CMK (cell line): ENCODE measurements at places on chromosomes 12 and 14.
A peak's percentile ranks its signal among the peaks of the same experiment; 100 is the strongest.

- no peak for DNase-seq
Measured at GRCh38 chr12:119113496-119113986, 65.2 kb upstream of the HSPB8 start.

- DNase-seq, result no peak
Measured at GRCh38 chr12:125406131-125406530, 340.9 kb downstream of the AACS start.

DNA sequence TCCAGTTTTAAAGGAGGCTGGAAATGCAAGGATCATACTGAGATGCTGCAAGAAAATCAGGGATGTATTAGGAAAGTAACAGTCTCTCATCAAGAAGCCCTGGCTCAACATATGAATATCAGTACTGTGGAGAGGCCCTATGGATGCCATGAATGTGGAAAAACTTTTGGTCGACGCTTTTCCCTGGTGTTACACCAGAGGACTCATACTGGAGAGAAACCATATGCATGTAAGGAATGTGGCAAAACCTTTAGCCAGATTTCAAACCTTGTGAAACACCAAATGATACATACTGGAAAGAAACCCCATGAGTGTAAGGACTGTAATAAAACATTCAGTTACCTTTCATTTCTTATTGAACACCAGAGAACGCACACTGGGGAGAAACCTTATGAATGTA, 24.5 kb downstream of the ZNF891 start:
- no peak for DNase-seq

GRCh38 chr14:93947282-93947681, 20.1 kb downstream of the FAM181A start:
- DNase-seq, result no peak

GRCh38 chr12:3727877-3728632, 24.9 kb downstream of the CRACR2A start:
- no peak for DNase-seq

DNA sequence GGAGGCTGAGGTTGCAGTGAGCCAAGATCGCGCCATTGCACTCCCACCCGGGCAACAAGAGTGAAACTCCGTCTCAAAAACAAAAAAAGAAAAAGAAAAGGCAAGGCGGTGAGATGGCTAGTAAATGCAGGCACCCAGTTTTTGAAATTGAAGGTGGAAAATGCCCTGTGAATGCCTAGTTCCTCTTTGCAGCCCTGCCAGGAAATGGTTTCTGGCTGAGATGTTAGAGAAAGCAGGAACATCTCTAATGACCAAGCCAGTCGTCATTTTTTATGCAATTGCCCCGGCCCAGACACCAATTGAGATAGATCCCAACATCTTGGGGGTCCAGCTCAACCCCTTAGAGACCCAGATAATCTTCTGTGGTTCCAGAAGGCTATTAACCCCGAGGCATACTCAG, 17.0 kb downstream of the SLC8A3 start:
- DNase-seq, result no peak

- no peak for DNase-seq
Measured at GRCh38 chr12:6201213-6201608, 1.0 kb downstream of the CD9 start.

- no peak for DNase-seq
Measured at GRCh38 chr14:64550621-64551333, 1.0 kb downstream of the PPP1R36 start.

DNA sequence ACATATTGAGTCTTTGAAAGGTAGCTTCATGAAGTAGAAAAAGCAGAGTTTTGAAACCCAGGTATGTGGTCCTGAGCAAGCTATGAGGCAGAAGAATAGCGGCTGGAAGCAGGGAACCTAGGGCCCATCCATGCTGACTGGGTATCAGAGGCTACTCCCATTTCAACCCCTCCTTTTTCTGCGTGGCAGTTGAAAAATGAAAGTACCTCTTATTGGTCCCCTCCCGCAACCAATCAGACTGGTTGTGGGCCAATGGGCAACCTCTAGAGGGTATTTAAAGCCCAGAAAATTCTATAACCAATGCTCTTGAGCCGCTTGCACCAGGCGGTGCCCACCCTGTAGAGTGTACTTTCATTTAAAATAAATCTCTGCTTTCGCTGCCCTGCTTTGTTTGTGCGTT, 1.6 kb upstream of the SNRPF start:
- DNase-seq, result no peak

GRCh38 chr12:130266751-130267150, 70.9 kb upstream of the PIWIL1 start:
- no peak for DNase-seq

DNA sequence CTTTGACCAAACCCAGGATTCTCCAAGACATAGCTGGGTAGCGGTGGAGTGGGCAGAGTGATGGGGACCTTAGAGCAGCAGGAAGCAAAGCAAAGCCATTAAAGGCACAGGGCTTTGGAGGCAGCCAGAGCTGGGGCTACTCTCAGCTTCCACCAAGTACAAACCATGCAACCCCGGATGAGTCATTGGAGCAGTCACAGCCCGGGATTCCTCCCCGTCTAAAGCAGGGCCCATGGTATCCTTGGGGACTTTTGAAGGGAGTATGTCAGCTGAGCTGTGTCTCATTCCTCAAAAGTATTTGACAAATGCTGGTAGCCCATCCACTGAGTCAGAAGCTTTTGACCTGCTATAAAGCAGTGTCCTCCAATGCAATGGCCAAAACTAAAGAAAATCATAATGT, 9.7 kb upstream of the IFI27 start:
- no peak for DNase-seq

DNA sequence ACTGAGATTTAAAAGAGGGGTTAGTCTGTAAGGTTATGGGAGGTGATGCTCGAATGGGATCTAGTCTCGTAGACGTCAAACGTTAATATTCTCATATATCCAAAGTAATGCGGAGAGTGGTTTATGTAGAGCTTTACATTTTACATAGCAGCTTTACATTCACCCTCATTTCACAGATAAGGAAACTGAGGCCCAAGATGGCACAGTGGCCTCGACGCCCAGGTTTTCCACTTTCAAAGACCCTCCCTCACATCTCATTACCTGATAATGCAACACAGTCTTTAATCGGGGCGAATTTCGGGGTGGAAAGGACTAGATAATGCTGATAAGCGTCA, 450 bp upstream of the TDG start:
- no peak for DNase-seq

DNA sequence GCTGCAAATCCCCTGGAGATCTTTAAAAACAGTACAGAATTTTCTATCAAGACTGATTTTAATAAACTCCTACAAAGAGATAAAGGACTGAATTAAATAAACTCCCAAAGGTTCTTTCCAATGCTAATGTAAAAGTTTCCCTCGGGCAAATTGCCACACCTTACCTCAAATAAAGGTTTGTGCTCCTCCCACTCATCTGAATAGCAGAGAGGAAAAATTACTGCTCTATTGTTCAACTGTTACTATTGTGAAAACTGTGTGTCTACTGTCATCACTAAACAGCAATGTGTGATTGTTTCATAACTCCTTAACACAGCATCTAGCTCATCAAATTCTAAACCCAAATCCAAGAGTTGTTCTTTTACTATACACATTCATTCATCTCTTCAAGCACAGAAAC, 3.2 kb downstream of the SPTLC2 start:
- no peak for DNase-seq

- no peak for DNase-seq
Measured at GRCh38 chr12:117067016-117067415, 32.2 kb downstream of the TESC start.

- no peak for DNase-seq
Measured at GRCh38 chr12:74317078-74317601, 220.5 kb upstream of the ATXN7L3B start.

- no peak for DNase-seq
Measured at GRCh38 chr12:109494348-109494881, 17.0 kb downstream of the UBE3B start.

- no peak for DNase-seq
Measured at GRCh38 chr12:109833307-109834189, at the start of gene TRPV4. TSS of gene TRPV4 (minus strand) at chr12:109833398. CDS start at chr12:109814796, 18,602 bp downstream.

DNA sequence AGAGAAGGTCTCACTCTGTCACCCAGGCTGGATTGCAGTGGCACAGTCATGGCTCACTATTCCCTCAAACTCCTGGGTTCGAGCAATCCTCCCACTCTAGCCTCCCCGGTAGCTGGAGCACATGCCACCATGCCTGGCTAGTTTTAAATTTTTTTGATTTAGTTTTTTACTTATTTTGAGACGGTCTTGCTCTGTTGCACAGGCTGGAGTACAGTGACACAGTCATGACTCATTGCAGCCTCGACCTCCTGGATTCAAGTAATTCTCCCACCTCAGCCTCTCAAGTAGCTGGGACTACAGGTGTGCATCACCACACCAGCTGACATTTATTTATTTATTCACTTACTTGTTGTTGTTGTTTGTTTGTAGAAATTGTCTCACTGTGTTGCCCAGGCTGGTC, 22.2 kb upstream of the DIP2B start:
- DNase-seq, result no peak

GRCh38 chr12:106282457-106283097, 20.0 kb upstream of the TCP11L2 start:
- no peak for DNase-seq

DNA sequence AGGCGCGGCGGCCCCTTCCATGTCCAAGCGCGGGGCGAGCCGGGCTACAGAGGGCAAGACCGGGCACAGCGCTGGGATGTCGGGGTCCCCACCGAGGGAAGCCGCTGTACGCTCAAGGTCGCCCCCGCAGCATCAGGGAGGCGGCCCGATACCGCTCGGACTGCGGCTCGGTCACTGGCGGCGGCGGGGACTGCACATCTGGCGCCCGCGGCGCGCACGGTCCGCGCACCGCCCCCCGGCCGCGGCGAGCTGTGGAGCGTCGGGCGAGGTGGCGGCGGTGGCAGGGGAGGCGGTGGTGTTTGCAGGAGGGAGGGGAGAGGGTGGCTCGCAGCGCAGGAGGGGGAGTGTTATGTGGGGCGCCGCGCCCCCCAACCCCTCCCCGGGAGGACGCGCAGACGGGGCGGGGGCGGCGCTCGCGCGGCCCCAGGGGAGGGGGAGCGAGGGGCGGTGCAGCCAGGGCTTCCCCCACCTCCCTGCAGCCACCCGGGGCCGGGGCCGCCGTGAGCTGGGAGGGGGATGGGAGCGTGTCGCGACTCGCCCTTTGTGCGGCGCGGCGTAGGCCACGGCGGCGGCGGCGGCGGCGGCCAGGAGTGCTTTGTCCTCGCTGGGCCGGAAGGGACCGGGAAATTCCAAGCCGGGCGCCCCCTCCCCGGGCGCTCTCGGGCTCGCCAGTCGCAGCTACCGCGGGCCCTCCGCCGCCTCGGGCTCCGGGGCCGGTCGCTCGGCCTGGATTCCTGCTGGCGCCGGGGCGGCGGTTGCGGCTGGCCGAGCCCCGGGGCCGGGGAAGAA, at the start of gene NUAK1:
Gene NUAK1 (minus strand): TSS at position 322 of the 789 bp plus-strand sequence. CDS start 301 bp downstream, at position 21.
- no peak for DNase-seq

GRCh38 chr12:91133871-91134270, 22.6 kb upstream of the LUM start:
- DNase-seq, result no peak

GRCh38 chr14:52829527-52830185, 38.2 kb upstream of the GNPNAT1 start:
- DNase-seq, result no peak

GRCh38 chr12:98405805-98406366, 109.5 kb upstream of the TMPO start:
- no peak for DNase-seq

GRCh38 chr12:1013618-1014489, 22.8 kb downstream of the ERC1 start:
- DNase-seq, result no peak

DNA sequence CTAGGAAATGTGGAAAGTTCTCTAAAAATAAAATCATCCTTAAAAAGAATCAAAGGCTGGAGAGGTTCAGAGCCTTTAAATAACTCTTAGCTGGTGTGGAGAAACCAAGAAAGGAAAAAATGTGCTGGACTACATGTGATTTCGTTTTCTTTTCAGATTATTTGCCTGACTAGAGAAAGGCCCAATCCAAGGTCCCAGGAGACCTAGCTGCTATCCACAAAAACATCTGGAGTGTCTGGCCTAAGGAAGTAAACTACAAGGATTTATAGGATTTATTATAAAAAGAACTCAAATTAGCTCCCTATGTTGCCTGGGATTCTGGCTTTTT, 774 bp upstream of the TMEM30B start:
- DNase-seq, result no peak

DNA sequence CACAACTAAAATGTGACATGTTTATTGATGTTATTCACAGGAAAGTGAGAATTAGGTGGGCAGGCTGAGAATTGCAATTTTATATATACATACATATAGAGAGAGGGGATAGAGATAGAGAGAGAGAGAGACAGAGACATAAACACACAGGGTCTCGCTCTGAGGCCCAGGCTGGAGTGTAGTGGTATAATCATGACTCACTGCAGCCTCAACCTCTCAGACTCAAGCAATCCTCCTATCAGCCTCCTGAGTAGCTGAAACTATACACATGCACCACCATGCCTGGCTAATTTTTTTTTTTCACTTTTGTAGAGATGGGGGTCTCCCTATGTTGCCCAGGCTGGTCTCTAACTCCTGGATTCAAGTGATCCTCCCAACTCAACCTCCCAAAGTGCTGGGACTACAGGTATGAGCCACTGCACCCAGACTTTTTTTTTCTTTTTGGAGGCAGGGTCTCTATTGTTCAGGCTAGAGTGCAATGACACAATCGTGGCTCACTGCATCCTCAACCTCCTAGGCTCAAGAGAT, 49.1 kb downstream of the R3HDM2 start:
- no peak for DNase-seq

GRCh38 chr14:42214981-42215491, 608.4 kb downstream of the LRFN5 start:
- DNase-seq, result no peak

- DNase-seq, result no peak
Measured at GRCh38 chr12:23640754-23641153, 308.7 kb downstream of the SOX5 start.

- DNase-seq, result no peak
Measured at GRCh38 chr12:131922772-131923171, 6.3 kb upstream of the PUS1 start.

DNA sequence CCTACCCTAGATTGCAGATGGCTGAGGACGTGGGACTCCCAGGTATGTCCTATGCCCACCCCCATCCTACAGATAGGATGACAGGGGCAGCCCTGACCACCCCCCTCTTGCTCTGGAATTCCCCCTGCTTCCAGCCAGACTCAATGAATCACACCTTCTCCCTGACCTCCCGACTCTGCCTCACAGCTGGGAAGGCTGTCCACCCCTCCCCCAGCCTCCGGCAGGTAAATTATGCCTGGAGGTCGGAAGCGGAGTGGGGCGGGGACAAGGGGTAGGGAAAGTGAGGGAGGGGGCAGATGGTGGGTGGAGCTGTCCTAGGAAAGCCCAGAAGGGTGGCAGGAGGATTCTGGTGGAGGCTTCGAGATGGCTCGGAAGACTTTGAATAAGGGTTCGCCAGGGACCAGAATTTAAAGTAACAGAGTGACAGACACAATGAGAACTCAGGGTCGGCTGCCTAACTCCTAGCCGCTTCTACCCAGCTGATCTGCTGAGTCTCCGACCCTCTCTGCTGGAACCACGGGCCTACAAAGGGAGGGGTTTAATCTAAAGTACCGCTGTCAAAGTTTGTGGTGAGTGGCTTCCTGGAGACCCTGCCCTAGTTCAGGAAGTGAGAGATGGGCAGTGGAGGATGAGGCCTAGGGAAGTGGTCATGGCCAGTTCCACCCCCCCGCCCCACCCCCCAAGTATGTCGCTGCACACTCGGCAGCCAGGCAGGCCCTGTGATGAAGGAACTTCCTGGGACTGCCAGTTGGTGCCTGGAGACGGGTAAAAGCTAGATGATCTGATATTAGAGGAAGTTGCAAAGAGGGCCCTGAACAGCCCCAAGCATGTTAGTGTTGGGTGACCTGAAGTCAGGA, 4.2 kb downstream of the PLEKHG3 start:
- DNase-seq, result peak; percentile 91
